ENCODE measurements at places on chromosomes 5 and 9.

DNA sequence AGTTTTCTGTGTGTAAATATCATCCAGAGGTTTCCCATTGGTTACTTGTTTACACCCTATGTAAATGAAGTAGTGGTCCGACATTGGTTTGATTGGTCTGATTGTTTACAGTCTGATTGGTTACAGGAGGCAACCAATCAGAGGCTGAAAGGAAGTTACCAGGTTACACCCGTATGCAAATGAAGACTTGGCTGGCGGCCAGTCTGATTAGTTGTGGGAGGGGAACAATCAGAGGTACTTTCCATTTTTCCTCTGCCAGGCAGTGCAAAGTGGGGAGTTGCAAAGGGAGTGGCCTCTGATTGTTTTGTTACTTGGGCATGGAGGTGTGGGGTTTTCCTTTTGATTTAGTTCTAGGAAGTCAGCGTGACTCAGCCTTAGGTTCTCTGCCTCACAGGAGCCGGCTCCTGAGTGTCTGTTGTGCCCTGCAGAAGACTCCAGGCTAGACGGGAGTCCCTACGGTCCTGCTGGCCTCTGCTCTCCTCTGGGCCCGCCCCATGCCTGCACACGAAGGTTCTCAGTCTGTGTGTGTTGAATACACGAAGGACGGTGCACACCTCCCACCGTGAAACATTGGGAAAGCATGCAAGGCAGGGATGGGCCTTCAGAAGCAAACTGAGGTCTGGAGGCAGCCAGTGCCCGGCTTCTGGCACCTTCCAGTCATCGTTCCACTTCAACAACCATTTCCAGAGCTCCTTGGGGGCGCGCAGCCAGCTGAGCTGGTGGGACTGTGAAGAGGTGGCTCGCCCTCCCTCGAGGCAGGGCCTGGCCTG lies 42.9 kb downstream of the OLFM1 start:
- peak; percentile 59 for DNase-seq

GRCh38 chr9:76609285-76610010 lies 150.5 kb downstream of the GCNT1 start:
- no peak for DNase-seq

DNA sequence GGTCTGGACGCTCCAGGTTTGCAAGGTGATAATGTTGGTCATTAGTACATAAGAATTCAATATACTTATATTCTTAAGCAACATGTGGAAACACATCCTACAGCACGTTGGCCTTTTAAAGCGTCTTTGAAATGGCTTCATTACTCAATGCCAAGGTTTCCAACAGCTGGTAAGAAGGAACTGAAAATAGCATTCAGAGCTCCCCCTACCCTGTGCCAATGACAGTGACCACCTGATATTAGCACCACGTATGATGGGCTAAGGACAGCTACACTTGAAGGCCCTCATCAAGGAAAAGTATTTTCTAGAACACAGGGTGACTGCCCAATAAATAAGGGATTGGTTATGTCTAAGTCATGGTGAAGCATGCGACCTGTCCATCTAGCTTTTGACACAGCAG lies 9.9 kb downstream of the ZNF622 start:
- DNase-seq = no peak

DNA sequence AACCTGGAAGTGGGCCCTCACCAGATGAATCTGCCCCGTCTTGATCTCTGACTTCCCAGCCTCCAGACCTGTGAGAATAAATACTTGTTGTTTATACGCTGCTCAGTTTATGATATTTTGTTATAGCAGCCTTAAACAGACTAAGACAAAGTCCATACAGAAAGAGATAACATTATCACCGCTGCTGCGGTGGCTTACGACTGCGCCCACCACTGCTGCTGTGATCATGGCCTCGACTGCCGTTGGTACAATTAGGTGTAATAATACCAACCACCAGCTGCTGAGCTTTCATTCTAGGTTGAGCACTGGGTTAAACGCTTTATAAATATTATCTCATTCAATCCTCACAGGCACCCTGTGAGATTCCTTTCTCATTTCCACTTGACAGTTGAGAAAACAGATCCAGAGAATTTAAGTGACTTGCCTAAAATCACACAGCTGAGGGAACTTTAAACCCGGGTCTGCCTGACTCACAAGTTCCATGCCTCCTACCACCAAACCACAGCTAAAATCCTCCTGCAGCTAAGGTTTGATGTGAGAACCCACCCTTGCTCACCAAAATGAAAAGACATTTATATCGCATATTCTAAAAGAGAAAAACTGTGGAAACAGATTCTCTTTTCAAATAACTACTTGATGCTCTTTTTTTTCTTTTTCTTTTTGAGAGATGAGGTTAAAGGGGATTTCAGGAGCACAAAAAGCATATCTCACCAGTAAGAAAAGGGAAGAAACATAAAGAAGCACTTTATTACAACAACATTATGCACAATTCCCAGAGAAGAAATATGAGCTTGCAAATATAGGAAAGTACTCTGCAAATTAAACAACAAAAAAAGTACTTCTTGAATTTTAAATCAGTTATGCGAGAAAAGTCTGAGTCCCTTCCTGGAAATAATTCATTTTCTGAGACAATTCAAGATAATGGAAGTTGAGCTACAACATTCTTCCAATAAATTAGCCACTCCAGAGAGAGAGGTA lies 23.9 kb downstream of the GOLM1 start:
- no peak for DNase-seq

- no peak for DNase-seq
Observed at GRCh38 chr5:79091064-79091463, 20.5 kb upstream of the BHMT start.

GRCh38 chr5:149128023-149128875 lies 13.0 kb upstream of the ABLIM3 start:
- DNase-seq = peak; percentile 68

DNA sequence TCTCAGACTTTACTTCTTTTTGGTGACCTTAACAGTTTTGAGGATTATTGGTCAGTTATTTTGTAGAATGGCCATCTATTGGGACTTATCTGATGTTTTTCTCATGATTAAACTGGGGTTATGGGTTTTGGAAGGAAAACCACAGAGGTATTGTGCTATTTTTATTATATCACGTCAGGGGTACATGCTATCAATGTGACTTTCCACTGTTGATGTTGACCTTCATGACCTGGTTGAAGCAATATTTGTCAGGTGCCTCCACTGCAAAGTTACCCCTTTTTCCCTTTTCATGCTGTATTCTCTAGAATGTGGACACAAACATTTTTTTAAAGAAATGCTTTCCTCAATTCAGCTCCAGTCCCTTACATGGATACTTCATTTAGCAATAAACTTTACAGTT lies 152.8 kb upstream of the TSLP start:
- DNase-seq = no peak

DNA sequence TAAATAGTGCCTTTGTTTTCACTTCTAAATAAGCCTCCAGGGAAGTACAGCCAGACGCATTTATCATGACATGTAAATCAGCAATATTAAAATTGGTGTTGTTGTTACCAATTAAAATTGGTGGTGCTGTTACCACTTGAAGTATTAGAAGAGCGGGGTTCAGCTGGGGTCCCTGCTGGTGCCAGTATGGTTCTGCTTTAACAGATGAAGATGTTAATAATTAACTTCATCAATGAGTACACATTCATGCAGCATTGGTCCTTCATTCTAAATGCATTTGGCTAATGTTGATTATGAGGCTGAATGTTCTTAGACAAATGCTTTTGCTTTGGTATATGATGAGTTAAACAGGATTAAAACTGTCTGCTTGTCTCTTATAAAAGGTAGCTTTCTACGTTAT lies 67.6 kb upstream of the TMC1 start:
- DNase-seq = no peak

DNA sequence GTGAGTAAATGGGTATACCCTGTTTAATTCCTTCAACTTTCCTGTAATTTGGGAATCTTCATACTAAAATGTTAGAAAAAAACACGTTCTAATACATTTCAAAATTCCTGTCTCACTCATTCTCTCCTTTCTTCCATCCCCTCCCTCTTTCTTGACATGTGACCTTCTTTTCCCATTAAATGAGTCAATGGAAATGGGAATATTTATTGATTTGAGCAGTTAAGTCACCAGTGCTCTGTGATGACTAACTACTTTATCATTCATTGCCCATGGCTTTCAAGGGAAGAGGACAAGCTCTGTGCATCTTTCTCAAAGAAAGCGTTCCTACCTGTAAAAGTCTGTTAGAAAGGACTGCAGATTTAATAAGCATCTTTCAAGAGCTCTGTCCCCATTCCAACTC lies 144.4 kb upstream of the MAP3K1 start:
- no peak for DNase-seq

DNA sequence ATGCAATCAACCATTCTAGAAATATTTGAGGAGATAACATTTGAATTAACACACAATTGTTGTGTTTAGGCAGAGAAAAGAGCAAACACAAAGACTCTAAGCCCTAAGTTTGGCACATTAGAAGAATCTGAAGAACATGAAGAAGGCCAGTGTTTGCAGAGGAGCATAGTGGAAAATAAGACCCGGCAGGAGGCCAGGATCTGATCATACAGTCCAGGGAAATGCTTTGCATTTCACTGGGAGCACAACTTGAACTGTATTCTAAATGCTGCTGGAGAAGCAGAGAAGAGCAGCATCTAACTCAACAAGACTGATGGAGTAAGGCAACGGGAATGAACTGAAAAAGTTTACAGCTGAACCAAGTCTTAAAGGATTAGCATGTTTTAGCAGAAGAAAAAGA lies 463.4 kb downstream of the ZNF608 start:
- no peak for DNase-seq

DNA sequence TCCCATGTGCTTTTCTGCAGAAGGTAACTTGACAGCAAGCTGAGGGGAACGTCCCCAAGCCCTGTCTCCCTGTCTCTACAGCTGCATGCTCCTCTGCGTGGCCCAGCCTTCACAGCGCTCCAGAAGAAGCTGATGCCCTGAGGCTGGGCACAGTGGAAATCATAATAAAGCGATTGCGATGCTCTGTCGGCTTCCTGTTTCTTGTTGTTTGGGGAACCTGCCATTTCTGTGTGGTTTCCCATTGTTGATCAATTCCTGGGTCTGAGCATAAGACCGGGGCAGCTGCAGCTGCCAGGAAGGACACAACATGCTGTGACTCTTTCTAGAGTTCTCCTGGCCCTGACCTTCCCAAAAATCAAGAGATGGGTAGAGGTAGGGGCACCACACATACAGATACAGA lies 7.2 kb upstream of the DNAJB5 start:
- peak; percentile 52 for DNase-seq

DNA sequence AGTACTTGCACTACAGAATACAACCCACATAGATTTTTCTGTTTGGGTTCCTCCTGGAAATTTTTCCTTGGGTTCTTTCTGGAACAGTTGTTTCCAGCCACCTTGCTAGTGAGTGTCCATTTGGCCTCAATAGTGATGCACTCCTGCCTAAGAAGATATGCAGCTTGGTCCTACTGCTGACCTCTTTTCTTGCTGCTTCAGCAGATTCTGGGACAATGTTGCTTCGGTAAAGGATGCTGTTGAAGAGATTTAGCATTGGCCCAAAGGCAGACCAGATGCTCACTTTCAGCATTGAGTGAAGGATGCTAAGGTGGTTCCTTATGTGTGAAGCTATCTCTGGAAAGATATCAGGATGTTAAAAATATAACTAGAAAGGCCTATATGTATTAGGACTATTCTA lies 86.2 kb upstream of the SMC5 start:
- DNase-seq = no peak

GRCh38 chr5:172544371-172545095 lies 90.2 kb upstream of the SH3PXD2B start:
- no peak for DNase-seq

DNA sequence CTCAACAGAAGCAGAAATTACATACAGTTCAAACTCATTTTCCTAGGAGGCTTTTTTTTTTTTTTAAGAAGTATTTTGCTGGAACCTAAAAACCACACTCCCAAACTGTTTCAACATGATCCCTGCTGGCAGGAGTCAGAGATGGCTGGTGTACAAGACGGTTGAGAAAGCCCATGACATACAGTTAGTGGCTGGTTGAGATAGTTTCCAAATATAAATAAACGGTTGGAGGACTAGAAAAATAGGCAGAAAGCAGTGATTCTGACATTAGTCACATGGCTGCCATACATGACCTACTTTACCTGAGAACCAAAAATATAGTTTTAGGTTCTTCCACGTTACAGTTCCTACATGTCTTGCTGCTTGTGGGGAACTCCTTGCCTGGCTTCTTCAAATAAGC lies 31.7 kb upstream of the BASP1 start:
- no peak for DNase-seq

DNA sequence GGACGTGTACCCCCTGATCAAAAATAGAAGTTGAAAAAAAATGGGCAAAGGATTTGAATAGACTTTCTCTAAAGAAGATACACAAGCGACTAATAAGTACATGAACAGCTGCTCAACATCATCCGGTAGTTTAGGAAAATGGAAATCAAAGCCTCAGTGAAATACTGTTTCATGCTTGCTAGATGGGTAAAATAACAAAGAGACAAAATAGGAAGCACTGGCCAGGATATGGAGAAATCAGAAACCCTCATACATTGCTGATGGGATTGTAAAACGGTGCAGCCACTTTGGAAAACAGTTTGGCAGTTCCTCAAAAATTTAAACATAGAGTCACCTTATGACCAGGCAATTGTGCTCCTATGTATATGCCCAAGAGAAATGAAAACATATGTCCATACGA lies 65.0 kb upstream of the SUB1 start:
- no peak for DNase-seq

DNA sequence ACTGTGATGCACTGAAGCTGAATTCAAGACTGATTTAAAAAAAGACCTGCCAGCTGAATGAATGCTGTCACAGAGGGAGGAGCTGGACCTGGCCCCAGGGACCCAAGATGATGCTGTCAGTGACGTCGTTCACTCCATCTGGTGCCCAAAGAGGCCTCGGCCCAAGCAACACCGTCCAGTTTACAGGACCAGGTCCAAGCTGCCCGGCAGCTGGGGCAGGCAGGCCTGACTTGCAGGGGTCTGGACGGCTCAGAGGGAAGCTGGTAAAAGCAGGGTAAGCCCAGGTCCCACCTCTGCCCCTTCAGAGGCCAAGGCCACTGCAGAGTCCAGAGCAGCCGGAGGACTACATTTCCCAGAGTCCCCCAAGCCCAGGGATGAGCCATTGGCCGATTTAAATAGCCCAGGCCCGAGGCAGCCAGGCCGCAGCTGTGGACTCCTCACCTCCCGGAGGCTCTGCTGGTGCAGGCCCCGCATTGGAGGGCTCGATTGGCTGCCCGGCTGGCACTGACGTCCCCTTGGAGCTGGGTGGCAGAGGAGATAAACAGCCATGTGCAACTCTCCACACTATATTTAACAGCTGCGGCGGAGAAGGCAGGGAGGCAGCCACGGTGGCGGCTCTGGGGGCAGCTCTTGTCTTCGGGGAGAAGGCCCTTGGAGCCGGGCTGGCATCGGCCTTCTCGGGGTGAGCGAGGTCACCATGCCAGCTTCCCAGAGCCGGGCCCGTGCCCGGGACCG lies at the start of gene PLPP7:
PLPP7 (plus strand) TSS at position 423 of the 735 bp plus-strand sequence; CDS start at position 698, 275 bp downstream.
- peak; percentile 72 for DNase-seq

GRCh38 chr5:132049559-132049958 lies 10.9 kb upstream of the IL3 start:
- no peak for DNase-seq

- DNase-seq = no peak
Observed at GRCh38 chr9:104971511-104971910, 43.6 kb upstream of the ABCA1 start.
